ENCODE measurements at places on chromosomes 2 and 18.

GRCh38 chr2:221590861-221591365, 18.8 kb upstream of the EPHA4 start:
- no peak for DNase-seq

DNA sequence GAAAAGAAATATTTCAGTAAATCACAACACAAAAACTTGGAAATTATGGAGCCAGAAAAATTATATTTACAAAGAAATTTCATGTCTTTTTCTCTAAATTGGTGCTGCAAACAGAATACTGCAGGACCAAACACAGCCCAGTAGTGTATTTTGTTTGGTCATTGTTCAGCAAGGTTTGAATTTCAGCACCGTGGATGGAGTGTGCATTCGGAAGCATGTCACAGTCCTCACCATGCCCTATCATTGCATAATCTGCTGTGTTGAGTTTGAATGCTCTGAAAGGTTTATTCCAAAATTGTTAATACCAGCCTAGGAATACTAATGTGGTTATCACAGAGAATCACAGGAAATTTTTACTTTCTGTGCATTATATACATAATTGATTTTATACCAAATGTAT, 296.7 kb downstream of the METTL4 start:
- DNase-seq = no peak

- DNase-seq = no peak
Observed at GRCh38 chr2:22842205-22842869, 542.6 kb upstream of the KLHL29 start.

- DNase-seq = no peak
Observed at GRCh38 chr18:10242936-10243680, 211.3 kb upstream of the APCDD1 start.

DNA sequence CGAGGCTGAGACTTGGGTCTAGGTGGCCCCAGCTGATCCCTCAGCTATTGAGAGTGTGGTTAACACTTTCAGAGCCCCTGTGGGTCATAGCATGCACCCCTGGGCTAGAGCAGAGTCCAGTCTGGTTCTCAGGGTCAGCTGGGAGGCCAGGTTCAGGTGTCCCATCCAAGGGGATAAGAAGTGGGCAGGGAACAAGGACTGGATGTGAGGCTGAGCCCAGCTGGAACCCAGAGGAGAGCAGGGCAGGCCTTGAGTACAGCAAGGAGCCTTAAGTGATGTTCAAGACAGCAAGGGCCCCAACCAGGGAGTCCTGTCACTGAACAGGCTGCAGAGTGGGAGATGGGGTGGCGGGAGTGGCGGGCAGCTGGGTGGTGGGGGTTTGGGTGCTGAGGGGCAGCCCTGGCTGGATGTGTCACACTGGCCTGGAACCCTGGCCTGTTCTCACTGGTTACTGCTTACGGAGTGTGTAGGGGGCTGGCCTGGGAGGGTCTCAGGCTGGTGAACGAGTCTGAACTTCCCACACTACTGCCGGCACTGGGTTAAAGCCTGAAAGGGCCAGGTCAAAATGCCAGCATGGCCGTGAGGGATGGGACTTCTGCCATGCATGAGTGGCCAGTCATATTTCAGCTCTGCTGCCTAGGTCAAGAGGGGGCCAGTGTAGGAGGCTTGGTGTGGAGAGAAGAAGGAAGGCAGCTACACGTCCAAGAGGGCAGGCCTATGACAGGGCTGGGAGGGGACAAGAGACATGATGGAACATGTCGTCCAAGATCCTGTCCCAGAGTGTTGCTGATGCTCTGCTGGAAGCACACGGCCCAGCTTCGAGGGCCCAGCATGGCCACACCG, 13.6 kb downstream of the TMEM185B start:
- DNase-seq = no peak

DNA sequence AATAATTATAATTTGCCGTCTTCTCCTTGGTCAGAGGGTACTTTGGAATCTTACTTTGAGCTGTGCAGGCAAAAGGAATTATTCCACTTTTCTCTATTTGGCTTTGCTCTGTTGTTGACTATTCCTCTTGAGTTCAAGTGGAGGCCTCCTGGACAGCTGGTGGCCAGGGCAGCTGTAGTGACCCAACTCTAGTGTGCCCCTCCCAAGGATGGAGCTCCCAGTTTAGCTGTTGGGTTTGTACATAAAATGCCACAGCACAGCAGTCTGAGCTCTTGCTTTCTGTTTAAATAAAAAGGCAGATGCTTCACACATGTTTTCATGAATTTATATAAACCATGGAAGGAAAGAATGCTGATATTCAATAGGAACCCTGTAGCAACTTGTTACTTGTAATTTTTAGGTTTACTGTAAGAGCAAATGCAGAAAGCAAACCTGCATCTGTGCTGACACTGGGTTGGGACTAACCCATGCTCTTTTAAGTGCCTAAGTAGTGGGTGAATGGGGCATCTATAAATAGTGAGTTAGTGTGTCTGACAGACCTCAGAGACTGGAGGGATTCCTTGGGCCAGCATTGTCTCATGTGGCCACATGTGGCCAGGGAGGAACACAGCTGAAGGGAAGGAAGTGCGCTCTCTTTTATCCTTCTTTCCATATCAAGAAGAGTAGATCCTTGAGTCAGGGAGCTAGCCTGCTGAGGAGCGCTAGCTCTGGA, 121.8 kb downstream of the FHOD3 start:
- DNase-seq = no peak

- DNase-seq = no peak
Observed at GRCh38 chr2:213834746-213835145, 550.5 kb downstream of the SPAG16 start.

DNA sequence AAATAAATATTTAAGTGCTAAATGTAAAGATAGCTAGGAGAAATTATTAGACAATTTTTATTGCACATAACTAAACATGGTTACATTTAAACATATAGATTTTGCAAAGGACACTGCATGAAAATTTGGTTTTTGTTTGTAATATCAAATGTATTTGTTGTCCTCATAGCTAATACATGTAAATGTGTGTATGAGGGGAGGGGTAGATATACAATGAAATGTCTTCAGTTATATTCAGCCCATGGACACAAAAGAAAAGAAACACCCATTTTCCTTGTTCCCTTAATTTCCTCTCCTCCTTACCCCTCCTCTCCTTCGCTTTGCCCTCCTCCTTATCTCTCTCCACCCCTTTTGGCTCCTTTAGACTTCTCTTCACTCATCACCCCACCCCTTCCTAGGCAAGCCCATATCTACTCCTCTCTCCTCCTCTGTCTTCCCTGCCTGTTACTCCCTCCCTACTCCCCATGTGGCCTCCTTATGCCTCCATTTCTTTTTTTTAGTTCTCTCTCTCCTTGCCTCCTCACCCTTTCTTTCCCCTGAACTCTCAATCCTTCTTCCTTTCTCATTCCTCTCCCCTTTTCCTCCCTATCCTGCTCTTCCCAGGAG, 1.4 kb downstream of the COL3A1 start:
- no peak for DNase-seq

DNA sequence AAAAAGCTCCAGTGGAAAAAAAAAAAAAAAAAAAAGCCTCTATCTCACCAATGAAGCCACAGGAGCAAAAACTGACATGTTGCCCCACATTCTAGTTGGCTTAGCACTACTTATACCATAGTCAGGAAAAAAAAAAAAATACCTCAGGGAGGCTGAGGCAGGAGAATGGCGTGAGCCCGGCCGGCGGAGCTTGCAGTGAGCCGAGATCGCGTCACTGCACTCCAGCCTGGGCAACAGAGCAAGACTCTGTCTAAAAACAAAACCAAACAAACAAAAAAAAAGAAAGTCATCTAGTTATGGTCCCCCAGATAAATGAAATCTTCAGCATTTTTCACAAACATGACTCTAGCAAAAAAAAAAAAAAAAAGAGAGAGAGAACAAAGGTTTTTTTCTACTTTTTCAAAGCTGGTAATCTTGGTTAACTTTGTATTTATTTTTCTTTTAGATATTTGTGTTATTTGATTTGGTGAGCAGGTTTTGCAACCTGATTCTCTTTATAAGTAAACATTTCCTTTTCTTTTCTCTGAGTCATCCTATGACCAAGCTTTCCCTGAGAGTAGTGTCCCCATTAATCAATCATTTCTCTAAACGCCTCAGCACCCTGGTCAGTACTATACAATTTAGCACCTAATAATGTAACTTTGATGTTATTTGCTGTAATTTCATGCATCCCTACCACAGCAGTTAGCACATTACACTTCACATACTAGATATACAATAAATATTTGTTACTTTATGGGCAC, 273.7 kb upstream of the PIK3C3 start:
- no peak for DNase-seq

DNA sequence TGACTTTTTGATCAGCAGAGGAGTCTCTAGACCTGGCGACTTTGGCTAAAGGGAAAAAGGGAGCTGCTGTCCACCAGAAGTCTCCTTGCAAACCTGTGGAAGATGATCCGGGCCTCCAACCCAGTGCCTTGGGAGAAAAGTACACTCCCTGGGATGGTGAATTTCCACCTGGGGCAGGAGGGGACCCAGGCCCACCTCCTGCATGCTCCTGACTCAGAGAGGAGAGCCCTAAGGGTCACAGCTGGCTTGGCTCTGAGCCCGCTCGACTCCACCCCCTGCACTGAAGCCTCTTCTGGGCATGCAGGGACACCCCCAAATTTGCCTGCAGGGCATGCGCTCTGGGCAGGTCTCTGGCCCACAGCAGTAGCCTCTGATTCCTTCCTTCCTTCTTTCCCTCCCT, 66.5 kb downstream of the PDCL3 start:
- DNase-seq = no peak

DNA sequence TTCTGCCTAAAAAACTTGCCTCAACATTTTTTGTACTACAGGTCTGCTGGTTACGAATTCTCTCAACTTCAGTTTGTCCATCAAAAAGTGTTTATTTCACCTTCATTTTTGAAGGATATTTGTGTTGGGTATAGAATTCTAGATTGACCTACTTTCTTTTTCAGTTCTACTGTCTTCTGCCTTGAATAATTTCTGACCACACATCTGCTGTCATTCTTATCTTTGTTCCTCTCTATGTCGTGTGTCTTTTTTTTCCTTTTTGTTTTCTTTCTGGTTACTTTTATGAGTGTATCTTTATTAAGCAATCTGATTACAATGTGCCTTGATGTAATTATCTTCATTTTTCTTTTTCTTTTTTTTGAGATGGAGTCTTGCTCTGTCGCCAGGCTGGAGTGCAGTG, 25.3 kb downstream of the ADCY3 start:
- DNase-seq = no peak

GRCh38 chr2:202074324-202074723, 1.3 kb downstream of the KIAA2012 start:
- no peak for DNase-seq

DNA sequence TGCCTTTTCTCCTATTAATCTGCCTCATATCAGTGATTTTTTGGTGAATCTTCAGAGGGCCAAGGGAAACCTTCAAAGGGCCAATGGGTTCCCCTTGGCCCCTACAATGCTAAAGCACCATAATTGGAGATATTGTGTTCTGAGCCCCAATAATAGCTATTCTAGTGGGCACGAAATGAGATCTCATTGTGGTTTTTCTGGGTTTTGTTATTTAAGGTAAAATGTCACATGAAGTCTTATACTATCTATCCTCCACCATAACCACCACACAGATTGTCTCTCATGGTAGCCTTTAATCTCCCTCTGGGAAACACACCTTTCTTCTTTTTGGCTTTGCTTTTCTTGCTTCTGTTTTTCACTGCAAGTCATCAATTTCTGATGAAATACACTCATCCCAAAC, 152.8 kb downstream of the B3GNT2 start:
- no peak for DNase-seq

GRCh38 chr2:230907361-230908091, 17.5 kb downstream of the GPR55 start:
- no peak for DNase-seq

DNA sequence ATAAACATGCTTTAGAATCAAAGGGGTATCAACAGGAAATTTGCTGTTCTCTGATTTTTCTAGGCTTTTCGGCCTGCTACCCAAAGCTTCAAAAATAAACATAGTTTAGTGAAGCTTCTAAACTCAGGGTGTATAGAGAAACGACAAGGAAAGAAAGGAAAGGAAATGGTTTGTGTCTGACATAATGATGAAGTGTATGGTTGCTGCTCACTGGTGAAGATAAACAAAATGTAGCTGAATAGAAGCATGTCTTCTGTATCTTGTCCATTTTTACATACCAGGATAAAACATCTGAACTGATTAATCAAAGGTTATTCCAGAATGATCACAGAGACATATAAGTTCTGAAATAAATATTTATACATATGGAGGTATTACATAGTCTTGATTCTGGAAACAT, 1324.6 kb upstream of the NRXN1 start:
- DNase-seq = no peak

GRCh38 chr18:70047931-70048603, 100.4 kb upstream of the CD226 start:
- DNase-seq = no peak

- no peak for DNase-seq
Observed at GRCh38 chr18:79050005-79050404, 19.2 kb upstream of the ATP9B start.

DNA sequence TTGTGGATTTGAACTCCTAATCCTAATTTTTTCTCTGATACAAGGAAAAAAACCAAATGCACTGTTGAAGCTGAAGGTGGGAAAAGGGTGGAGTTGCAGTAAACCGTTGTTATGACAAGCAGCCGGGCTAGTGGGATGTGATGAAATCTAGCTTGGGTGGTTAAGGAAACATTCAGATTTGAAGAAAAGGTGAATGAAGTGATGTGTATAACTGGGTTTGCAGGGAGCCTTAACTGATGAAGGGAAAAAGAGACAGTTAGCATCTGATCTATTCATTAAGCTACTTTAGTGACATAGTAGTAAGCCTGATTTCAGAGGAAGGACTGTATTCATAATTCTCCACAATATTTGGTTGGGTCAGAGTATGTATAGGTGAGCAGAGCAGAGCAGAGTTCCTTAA, 3.5 kb downstream of the EML6 start:
- DNase-seq = no peak

GRCh38 chr2:235017441-235017840, 65.6 kb downstream of the SH3BP4 start:
- DNase-seq = no peak

GRCh38 chr2:236180076-236180816, 12.1 kb upstream of the GBX2 start:
- no peak for DNase-seq

- DNase-seq = peak; percentile 39
Observed at GRCh38 chr2:234291765-234292204, 205.1 kb downstream of the ARL4C start.

DNA sequence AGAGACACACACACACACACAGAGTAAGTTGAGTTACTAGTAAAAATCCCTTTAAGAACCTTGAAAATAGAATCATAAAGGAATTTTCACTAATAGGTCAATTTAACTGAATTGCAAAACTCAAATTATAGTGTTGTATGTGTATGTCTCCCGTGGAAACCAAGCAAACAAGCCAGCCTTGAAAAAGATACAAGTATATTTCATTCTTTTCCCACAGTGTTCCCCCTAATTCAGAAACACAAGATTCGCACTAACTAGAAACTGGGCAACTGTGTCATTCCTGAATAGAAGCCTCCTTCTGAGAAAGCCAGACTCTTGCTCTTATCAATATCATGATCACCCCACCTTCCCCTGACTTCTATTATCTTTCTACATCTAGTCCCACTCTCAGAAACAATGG, 229.5 kb downstream of the PIEZO2 start:
- no peak for DNase-seq

- DNase-seq = no peak
Observed at GRCh38 chr2:197993363-197993762, 189.0 kb downstream of the PLCL1 start.
